ENCODE measurements at places on chromosomes 2 and 18.

GRCh38 chr18:35331367-35332087 is 12.7 kb downstream of the ZNF24 start:
- no peak for DNase-seq

DNA sequence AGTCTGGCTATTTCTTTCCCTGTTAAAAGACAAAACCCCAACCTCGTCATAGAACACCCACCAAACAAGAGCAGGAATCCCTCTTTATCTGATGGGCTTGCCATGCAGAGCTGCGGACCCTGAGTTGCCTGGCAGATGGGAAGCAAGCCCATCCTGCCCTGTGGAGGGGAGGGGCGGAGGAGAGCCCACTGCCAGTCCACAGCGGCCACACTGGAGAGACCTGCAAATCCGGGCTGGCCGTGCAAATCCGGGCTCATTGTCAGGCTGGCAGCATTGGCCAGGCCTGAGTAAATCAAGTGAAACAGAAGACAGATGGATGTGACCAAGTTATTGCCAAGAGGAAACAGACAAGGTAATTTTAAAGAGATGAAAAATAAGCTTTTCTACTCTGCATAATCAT is 22.0 kb downstream of the MYL12B start:
- DNase-seq: peak; percentile 37

- DNase-seq: no peak
Observed at GRCh38 chr2:148110184-148110583, 89.3 kb downstream of the MBD5 start.

DNA sequence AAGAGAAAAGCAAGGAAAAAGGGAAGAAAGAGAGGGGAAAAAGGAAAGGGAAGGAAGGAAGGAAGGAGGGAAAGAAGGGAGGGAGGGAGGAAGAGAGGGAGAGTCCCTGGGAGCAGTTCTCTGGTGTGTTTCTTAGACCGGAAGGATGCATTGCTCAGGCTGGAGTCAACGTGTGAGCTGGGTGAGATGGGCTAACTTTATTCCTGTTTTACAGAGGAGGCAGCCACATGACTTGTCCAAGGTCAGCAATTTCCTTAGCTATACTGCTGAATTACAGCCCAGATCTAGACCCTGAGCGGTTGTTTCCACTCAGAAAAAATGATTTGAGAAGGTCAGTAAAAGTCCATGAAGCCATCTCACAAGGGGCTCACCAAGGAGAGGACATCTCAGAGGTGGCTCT is 86.6 kb upstream of the APCDD1 start:
- no peak for DNase-seq

GRCh38 chr2:96534701-96535181 is 1.8 kb upstream of the ARID5A start:
- no peak for DNase-seq

- DNase-seq: no peak
Observed at GRCh38 chr2:65314801-65315441, 87.3 kb downstream of the ACTR2 start.

DNA sequence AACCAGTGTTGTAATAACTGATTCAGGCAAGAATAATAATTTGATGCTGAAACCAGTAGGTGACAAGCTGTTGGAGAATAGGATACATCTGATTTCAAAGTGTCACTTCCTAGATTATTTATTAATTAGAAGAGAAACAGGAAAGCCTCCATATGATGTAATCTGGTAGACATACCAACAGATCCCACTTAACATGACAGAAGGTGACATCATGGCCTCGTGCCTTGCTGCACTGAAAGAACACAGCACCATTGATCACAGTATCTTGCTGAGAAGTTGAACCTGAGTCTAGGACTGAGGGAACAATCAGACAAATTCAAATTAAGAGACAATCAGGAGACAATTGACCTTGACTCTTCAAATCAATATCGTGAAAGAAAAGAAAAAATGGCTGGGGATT is 131.6 kb upstream of the DLGAP1 start:
- no peak for DNase-seq

- no peak for DNase-seq
Observed at GRCh38 chr2:152563764-152564163, 153.5 kb downstream of the PRPF40A start.

GRCh38 chr2:239544143-239544917 is 143.5 kb upstream of the HDAC4 start:
- peak; percentile 18 for DNase-seq

Measured in lung microvascular endothelial cell (primary cell).